Lung microvascular endothelial cell (primary cell): ENCODE measurements at places on chromosomes 6 and 20.

- DNase-seq: no peak
Observed at GRCh38 chr6:168858926-168859325, 394.7 kb downstream of the THBS2 start.

DNA sequence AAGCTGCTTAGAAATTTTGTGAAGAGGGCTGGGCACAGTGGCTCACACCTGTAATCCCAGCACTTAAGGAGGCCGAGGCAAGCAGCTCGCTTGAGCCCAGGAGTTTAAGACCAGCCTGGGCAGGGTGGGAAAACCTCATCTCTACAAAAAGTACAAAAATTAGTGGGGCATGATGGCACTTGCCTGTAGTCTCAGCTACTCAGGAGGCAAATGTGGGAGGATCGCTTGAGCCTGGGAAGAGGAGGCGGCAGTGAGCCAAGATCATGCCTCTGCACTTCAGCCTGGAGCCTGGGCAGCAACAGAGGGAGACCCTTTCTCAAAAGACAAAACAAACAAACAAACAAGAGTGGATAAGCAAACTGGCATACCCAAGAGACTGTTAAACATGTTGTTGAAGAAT, 308.3 kb upstream of the ADGRB3 start:
- DNase-seq: no peak

DNA sequence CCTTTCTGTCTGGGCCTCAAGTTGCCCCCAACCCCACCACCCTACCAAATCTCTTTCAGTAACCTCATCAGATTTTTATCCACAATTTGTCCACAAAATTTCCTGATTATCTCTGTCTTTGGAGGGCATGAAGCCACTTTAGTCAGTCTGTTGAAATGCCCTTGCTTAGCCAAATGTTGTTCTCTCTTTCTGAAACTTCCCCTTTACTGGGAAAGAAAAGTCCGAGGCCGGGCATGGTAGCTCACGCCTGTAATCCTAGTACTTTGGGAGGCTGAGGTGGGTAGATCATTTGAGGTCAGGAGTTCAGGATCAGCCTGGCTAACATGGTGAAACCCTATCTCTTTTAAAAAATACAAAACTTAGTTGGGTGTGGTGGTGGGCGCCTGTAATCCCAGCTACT, 33.8 kb downstream of the TOMM6 start:
- no peak for DNase-seq

DNA sequence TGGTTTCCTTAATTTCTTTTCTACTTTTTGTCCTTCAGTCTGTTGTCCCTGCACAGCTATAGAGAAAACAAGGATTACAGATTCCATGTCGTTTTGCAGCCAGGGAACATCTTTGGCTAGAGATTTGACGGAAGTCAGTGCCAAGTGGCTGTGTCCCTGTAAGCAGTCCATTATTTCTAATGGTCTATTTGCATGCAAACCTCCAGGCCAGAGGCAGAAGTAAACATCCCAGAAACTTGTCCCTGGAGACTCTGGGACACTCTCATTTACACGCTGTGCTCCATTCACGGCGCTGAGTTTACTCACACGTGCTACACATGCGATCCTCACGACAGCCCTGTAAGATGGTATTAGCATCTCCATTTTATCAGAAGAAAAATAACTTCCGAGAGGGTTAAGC, 355.5 kb downstream of the PRKN start:
- no peak for DNase-seq

GRCh38 chr6:88761237-88762031, 202.0 kb downstream of the RNGTT start:
- no peak for DNase-seq
